SW 1271 (cell line): ENCODE measurements at places on chromosomes 3 and 15.

DNA sequence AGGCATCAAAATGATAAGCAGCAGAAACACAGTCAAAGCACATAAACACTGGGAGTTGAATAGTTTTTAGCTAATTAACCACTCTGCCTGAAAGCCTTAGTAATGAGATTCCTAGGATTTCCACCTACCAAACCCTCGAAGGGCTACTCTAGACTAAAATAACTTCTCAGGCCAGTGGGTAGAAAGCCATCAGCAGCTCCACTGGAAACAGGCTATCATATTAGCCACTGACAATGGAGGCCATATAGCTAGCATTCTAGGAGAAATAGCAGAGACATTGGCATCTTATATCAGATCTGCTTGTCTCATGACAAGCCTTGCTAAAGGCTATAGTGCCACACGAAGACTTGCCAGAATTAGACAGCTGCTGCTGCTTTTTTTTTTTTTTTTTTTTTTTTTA, 4.5 kb upstream of the CAPN3 start:
- no peak for DNase-seq

DNA sequence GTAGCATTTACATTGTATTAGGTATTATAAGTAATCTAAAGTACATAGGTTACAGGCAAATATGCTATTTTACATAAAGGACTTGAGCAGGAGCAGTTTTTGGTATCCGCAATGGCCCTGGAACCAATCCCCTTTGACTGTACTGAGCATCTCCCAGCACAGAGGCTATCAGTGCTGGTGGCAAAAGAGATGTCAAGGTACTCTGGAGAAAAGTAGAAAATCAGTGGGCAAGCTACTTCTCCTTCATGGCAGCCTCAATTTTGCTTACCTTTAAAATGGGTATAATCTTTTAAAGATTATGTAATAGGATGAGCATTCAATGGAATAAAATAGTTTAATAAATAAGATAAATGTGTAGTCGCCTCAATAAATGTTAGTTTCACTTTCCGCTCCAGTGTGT, 56.7 kb upstream of the LMCD1 start:
- DNase-seq: no peak

DNA sequence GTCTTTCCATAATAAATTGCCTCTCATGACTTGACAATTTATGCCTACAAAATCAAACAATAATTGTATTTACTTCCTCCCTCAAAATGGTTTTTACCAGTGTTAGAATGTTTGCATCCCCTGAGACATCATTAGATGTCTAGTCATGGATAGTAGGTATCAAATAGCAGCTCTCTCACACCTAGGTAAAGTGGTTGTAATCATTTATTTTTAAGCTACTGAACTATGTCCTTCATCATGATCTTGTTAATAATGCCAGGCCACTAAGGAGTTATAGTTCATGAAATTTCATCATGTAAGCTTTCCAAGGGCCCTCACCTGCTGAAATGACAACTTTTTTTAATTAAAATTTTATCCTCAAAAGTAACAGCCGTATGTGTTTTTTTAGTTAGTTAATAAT, 134.1 kb downstream of the ARPP21 start:
- no peak for DNase-seq

DNA sequence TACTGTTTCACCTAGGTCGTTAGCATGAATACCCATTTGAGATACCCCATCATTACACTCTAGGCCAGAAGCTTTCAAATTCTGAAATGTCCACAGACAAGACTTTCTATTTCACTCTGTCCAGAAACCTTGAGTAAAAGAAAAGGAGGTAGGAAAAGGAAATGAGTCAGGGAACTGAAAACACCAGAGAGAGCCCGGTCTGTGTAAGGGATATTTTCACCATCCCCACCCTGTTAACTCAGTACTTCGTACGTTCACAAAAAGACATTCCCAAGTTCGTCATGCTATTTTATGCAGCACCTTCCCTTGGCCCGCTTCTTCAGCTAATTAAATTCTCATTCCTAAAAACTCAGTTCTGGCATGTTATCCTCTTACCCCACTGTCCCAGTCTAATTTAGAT, 89.4 kb upstream of the SOX2 start:
- peak; percentile 27 for DNase-seq

GRCh38 chr3:121508389-121508788, 37.4 kb downstream of the POLQ start:
- no peak for DNase-seq

DNA sequence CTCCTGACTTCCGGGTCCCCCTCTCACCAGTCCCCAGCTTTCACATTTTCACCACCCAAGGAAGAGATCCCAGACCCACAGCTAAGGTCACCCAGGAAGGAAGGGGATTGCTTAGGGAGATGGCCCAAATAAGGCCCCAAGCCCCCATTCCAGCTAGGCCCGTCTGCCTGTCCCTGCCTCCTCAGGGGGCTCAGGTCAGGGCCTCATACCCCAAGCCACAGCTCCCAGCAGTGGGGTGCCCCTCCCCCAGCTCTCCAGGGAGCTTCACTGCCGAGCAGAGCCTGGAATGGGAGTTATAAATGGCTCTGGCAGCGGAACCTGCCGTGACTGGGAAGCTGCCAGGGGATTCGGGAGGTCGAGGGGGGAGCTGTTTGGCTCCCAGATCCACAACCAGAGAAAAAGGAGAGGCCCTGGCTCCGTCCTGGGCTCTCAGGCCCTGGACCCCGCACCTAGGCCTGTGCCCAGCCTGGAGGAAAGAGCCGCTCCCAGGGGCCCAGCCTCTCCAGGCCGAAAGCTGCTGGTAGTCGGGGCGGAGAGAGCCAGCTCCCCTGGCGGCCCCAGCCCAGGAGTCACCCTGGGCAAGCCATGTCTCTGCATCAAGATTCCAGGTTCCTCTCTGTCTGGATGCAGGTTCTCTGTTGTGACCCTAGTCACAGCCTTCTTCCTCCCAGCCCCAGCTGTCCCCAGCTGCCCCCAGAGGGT, 550 bp downstream of the CCDC9B start:
- DNase-seq: no peak

GRCh38 chr3:72426618-72427397, 421.4 kb downstream of the SHQ1 start:
- DNase-seq: no peak

- no peak for DNase-seq
Measured at GRCh38 chr3:147341727-147342126, 64.6 kb downstream of the ZIC4 start.

GRCh38 chr3:194690501-194691372, 5.1 kb downstream of the FAM43A start:
- DNase-seq: no peak

DNA sequence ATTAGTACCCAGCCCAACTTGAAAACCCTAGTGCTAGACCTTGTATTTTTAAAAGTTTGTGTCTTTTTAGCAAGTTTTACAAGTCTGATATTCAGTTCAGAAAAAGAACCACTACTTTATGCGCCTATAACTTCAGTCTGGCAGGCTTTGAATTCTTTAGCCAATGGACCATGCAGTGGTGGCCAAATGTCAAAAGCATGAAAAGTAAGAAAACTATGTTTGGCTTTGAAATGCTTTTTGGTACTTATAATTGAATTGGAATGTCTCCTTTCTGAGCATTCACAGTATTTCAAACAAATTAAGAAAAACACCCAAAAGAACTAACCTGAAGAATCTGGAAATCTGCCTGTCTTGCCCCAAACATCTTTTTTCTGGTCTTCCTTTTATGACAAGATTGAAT, 12.8 kb downstream of the WDR48 start:
- no peak for DNase-seq

DNA sequence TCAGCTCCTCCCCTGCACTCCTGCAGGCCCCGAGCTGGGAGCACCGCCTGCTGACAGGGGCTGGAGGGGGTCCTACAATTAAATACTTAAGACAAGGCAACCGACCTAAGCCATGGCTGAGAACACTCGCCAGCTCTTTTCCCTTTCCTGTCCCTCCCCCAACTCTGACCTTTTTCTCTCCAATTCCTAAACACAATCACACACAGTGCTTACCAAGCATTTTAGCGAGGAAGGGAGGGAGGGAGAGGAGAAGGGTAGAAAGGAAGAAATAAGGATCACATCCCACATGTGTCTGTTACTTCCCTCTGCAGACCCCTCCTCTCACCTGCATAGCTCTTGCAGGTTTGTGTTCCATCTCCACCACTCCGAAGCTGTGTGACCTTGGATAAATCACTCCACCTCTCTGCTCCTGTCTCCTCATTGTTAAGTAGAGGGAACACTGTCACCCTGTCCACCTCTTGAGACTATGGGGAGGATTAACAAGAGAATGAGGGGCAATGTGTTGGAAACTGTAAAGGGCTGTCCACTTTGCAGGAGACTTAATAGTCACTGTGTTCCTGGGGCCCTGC, 63.6 kb downstream of the CYP11A1 start:
- DNase-seq: no peak

- DNase-seq: no peak
Measured at GRCh38 chr3:11282250-11283138, 10.3 kb downstream of the ATG7 start.

- DNase-seq: no peak
Measured at GRCh38 chr3:185929192-185930151, 8.3 kb downstream of the TRA2B start.

GRCh38 chr15:71571641-71572040, 238.7 kb upstream of the NR2E3 start:
- DNase-seq: no peak

DNA sequence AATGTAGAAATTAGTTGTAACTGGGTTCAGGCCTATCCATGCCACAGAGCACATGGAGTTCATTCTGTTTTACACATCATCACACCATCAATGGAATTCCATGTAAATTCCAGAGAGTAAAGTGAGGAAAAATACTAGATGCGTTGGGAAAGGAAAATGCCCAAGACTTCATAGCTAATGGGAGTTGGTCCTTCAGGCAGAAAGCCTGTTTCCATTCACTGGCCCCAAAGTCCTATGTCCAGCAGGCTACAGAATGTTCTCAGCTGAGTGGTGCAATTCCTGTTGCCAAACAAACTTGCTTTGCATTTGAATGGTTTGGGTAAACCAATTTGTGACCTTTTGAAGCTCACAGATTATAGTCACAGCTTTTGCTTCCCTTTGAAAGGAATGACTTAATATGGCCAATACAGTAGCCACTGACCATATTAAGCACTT, 164.6 kb upstream of the PFN2 start:
- no peak for DNase-seq

DNA sequence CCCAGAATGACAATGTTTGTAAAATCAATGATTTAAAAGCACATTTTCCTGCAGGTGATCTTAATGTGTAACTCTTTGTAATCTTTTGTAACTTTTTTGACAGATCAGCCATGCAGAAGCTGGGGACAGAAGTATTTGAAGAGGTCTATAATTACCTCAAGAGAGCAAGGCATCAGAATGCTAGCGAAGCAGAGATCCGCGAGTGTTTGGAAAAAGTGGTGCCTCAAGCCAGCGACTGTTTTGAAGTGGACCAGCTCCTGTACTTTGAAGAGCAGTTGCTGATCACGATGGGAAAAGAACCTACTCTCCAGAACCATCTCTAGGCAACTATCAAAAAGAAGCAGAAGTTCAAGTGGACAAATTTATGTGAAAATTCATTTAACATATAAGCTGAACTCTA, 32.1 kb upstream of the NUDT16 start:
- DNase-seq: no peak

- DNase-seq: no peak
Measured at GRCh38 chr3:111956995-111957734, 21.7 kb upstream of the ABHD10 start.

- DNase-seq: no peak
Measured at GRCh38 chr3:151268267-151269235, 9.8 kb downstream of the P2RY14 start.

GRCh38 chr3:177978946-177979345, 557.3 kb upstream of the KCNMB2 start:
- no peak for DNase-seq

DNA sequence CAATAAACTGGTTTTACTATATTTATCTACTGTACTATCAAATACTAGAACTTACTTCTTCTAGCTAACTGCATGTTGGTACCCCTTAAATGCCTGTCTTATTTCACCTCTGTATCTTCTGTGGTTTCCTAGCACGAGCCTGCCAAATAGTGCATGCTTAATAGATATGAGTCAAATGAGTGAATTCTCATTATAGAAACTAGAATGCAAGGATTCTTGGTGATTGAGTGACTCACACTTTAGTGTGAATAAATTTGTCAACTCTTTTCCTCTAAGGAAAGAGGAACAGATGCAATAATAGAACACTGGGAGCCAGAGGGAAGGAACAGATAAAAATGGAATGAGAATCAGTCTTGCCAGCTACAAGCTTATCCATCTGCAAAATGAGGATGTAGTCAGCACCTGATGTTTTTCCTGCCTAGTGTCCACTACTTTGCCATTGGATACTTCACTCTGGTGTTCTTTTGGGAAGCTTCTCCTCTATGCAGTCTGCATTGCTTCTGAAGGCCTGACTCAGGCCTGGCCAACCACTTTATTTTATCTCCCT, 189.1 kb upstream of the CADPS start:
- DNase-seq: no peak

GRCh38 chr15:63358241-63359029, 23.2 kb downstream of the CA12 start:
- no peak for DNase-seq
